ENCODE measurements at places on chromosomes 1 and 21.

- DNase-seq: no peak
Observed at GRCh38 chr21:31218830-31219608, 125.0 kb downstream of the TIAM1 start.

DNA sequence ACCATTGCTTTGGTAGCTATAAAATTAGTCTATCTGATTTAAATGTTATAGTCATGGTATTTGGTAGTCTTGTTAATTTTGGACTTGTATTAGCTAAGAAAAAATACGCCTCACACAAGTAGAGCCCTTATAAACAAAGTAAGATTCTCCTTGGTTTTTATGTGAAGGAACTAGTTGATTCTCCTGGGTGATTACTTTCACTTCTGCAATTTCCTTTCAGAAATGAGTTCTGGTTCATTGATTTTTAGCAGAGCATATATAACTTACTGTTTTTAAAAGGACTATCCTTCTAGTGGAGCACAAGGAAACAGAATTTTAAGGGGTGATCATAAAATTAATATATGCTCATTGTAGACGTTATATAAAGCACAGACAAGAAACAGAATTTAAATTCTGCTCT, 120.1 kb downstream of the BACH1 start:
- DNase-seq: no peak

GRCh38 chr1:218164111-218164929, 120.8 kb upstream of the RRP15 start:
- DNase-seq: peak; percentile 40

DNA sequence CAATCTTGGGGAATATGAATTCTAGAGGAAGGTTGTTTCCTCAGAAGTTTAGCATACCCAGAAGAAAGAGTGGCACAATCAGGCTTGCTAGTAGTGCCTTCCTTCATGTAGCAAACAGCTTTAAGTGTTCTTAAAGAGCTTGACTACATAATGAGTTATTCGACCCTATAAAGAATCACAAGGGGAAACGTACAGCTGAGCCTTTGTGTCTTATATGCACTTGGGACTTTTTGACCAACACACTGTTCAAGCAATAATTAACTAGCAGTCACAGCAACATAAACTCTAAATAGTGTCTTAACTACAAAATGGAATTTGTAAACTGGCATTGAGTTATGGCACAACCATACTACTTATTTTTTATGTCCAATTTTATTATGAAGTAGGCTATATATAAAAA, 86.1 kb downstream of the TTLL7 start:
- DNase-seq: no peak

GRCh38 chr1:26046246-26047095, 553 bp upstream of the SLC30A2 start:
- DNase-seq: no peak

DNA sequence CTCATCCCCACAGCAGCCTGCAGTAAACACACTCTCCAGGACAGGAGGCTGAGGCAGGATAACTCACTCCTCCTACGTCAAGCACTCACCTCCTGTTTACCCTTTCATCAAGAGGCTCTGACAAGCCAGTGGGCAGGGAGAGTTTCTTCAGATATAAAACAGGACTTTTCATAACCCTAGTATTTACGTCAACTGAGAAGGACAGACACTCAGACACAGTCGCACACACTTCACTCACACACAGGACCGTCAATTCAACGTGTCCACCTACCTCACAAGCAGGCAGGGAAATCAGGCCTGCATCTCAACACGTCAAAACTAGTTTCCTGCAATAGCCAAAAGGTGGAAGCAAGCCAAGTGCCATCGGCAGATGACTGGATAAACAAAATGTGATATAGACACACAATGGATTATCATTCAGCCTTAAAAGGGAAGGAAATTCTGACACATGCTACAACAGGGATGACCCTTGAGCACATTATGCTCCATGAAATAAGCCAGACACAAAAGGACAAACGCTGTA, 48.6 kb downstream of the ITPKB start:
- no peak for DNase-seq

GRCh38 chr21:17139696-17140095, 373.1 kb upstream of the CXADR start:
- DNase-seq: no peak

DNA sequence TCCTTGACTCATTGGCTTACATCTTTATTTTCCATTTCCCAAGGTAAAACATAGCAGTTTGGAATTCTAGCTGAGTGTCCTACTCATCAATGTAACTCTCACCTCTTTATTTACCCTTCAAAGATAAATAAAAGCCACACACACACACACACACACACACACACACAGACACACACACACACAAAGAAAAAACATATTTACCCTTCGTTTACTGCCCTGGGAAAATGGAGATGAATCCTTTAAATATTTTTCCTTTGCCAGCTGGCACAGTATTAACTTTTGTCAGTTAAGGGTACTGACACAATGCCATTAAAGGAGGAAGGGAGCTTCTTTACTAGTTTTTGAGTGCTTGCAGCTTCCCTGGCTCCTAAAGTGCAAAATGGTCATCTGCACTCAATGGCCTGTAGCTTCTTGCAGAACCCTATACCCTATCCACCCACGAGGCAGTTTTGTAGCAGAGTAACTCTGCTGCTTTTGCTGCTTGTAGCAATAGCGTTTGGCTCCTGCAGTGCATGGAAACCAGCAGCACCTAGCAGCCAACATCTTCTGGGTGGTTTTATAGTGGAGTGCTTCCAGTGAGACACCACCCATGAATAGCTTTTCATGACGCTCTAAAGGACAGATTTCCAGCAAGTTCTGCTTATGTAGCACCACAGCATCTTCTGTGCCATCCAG, 103.7 kb downstream of the HS2ST1 start:
- DNase-seq: no peak

GRCh38 chr1:8905582-8906191, 27.2 kb upstream of the ENO1 start:
- no peak for DNase-seq

GRCh38 chr21:21101911-21102310, 103.7 kb downstream of the NCAM2 start:
- DNase-seq: peak; percentile 24

DNA sequence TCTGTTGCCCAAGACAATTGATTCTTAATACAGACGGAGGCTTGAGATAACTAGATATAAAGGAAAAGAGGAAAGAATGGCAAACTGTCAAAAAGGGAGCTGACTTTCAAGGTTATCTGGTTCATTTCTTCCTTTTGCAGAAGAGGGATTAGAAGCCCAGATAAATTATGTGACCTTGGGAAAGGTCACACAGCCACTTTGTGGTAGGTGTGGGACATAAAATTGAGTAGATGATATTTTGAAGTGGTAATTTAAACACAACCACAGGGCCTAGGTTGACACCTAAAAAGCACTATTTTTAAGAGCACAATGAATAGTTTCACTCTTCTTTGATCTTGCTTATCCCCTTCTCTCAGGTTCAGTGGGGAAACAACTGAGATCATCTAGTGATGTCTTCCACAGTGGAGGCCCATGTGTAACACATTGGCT, 16.9 kb upstream of the KIAA0040 start:
- DNase-seq: no peak

GRCh38 chr1:9196129-9197040, 38.2 kb upstream of the H6PD start:
- DNase-seq: peak; percentile 69

DNA sequence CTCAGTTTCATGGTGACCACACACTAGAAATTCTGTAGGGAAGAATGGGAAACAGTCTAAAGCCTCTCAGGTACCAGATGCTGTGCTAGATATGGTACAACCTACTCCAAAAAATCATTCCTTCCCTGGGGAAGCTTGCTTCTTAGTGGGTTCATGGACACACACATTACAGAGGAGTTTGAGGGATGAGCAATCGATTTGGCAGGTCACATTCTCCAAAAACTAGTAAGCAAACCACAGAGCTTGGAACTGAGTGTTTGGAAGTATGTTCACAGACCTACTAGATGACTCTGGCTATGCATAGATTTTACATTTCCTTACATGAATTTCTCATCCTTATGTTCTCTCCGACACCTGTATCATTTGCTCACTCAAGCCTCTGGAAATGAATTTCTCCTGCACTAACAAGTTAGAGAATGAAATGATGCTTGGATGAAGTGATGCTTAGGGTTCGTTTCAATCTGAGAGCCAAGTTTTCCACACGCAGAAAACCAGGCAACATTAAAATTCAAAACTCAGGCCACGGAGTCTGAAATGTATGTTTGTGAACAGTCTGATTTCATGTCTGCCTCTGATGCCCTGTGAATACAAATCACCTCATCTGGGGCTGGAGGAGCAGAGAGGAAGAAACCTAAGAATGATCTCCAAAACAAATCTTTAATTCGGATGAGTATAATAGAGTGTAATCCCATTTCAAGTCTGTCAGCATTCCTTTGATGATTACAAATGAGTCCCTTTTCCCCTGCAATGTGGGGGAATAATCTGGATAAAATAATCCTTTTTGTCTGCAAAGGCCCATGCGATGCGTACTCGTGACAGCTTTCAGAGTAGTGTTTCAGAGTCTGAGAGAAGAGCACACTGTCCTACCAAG, 11.0 kb downstream of the EVA1C start:
- DNase-seq: no peak

DNA sequence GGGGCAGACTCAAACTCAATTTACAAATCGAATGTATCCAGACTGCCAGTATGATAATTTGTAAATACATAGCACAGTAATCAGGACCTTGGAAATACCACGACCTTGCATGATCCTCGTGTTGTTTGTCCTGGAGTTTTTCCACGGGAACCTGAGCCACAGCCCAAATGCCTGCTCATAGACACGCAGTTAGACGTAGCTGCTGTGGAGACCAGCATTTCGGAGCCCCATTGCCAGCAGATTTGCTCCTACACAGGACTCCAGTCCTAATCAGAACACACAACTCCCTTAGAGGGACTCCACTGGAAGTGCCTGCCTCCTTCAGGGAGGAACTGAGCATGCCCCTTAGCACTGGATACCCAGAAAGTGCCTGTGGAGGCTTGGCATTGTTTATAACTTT, 163.2 kb downstream of the GALNT2 start:
- no peak for DNase-seq

DNA sequence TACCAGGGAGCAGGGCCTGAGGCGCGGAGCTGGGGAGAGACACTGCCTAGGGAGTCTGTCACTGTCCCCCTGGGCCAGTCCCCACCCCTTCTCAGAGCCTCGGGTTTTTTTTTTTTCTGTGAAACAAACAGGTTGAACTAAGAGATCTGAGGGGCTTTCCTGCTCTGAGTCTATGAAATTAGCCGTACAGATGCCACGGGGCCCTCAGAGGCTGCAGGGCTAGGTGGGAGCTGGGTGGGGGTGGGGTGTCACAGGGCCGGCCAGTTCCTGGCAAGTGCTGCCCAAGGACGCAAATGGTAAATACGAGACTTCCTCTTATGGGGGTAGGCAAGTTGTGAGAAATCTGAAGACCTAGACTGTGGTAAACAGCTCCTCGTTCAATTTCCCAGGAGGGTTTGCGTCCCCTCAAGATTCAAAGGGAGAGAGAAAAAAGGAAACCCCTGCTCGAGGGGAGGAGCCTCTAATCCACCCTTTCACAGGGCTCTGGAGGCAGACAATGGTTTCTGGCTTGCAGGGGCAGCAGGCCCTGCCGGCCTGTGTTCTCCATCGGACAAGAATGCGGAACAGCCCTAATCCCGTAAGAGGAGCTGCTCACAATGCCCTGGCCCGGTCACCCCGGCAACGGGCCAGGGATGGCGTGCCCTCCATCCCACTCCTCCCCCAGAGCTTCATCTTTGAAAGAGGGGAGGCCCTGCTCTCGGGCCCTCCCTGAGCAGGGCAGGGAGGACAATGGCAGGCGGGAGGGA, 7.8 kb downstream of the NUAK2 start:
- no peak for DNase-seq

- no peak for DNase-seq
Observed at GRCh38 chr1:39084191-39084590, 58.0 kb downstream of the NDUFS5 start.

GRCh38 chr1:212514056-212514614, 81.4 kb downstream of the NENF start:
- no peak for DNase-seq

DNA sequence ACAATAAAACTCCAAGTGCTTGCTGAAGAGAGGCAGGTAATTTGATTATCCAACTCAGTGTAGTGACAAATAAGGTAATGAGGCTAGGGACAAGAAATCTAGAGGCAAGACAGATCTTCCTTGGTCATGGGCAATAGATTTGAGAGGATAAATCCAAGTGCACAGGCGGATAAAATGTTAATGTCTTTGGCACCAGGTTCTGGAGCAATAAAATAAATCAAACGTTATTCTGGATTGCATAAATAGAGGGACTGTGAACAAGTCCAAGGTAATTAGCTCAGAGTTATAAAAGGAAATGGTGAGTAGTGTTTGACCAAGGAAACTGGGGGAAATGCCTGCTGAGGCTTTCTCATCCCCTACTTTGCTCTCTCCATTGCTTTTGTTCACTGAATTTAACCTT, 329.3 kb upstream of the PROX1 start:
- no peak for DNase-seq

DNA sequence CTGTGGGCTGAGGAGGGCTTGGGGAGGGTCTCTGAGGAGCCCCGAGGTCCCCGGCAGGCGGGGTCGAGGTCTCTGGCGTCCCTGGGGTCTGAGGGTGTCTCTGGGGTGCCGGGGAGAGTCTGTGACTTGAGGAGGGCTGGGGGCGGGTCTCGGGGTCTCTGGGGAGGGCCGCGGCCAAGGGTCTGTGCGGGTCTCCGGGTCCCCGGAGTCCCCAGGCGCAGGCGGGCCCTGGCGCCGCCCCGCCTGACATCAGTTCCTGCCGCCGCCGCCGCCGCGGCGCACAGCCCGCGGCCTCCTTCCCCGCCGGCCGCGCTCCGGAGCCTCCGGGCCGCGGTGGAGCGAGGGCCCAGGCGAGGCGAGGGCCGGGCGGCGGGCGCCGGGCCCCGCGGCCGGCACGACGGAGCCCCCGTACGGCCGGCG, at the start of gene PLEKHM2:
PLEKHM2 (plus strand) TSS at position 279 of the 420 bp plus-strand sequence. CDS start 239 bp downstream, outside the sequence.
- peak; percentile 73 for DNase-seq

GRCh38 chr1:191831572-191831971, 326.7 kb upstream of the RGS18 start:
- no peak for DNase-seq

DNA sequence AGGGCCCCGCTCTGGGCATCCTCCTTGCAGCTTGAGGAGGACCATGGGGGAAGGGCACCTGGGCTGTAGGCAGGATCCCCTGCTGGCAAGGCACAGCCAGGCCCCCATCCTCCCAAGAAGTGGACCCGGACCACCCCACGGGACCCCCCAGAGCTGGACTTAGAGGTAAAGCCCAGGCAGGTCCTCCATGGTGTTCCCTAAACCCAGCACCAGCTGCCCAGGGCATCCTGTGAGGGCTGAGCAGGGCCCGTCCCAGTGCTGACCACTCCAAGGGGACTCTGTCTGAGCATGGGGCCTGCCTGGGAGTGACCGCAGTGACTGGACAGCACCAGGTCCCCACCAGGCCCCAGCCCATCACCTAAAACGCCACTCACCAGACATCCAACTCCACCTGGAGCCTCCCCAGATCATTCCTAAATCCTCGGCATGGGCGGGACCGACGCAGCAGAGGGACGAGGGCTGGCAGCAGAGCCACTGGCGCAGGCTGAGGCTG, 21.3 kb downstream of the COL6A2 start:
- DNase-seq: no peak

Data from HEK293T (cell line).